Stomach (tissue), 19 donors: ENCODE measurements at places on chromosomes 4 and X. TPM values are rescaled to one million over a fixed set of nuclear protein-coding genes. Genes with fewer than 3 reads are reported as not detected.

DNA sequence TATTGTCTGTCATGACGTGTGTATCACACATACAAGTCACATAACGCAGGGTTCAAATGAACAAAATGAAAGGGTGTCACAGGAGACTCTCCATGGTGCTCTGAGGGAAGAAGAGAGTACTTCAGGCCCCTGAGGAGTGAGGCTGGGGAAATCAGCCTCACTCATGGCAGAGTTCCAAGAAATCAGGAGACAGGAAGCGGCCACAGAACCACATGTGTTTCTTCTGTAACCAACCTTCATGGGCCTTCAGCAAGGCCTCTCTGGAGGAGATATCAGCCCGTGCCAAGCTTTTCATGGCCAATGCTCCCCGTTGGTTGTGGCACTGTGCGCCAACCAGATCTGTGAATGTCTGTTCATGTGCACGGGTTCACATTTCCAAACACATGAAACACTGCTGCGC is 76.0 kb downstream of the NAT8L start:
- no peak overlapping the region for H3K4me3 ChIP-seq
- no peak for DNase-seq
- no peaks in the 10 kb centered on the region for H3K4me1 ChIP-seq
- H3K27ac ChIP-seq: no peak overlapping the region
- no peaks in the 10 kb centered on the region for H3K36me3 ChIP-seq
- no peaks in the 10 kb centered on the region for H3K27me3 ChIP-seq

STK32B gene
- total RNA-seq: 4.3 TPM

CDS1 gene
- 17.4 TPM for total RNA-seq

SASH3 gene
- total RNA-seq: 3.1 TPM

GRCh38 chr4:119648398-119648797 is 19.8 kb upstream of the PDE5A start:
- H3K27me3 ChIP-seq: no peaks in the 10 kb centered on the region
- H3K36me3 ChIP-seq: no peaks in the 10 kb centered on the region
- H3K4me3 ChIP-seq: no peak overlapping the region
- no peak overlapping the region for H3K27ac ChIP-seq

ART3 gene
- total RNA-seq: not detected

CLTRN gene
- not detected for total RNA-seq

GRCh38 chrX:8913655-8914409 is 112.6 kb upstream of the FAM9A start:
- H3K27me3 ChIP-seq: no peaks in the 10 kb centered on the region
- H3K27ac ChIP-seq: no peak overlapping the region
- no peak overlapping the region for H3K4me3 ChIP-seq
- peaks cover 6% of the 10 kb centered on the region for H3K4me1 ChIP-seq
- H3K36me3 ChIP-seq: no peaks in the 10 kb centered on the region

XAGE2 gene
- not detected for total RNA-seq

DNA sequence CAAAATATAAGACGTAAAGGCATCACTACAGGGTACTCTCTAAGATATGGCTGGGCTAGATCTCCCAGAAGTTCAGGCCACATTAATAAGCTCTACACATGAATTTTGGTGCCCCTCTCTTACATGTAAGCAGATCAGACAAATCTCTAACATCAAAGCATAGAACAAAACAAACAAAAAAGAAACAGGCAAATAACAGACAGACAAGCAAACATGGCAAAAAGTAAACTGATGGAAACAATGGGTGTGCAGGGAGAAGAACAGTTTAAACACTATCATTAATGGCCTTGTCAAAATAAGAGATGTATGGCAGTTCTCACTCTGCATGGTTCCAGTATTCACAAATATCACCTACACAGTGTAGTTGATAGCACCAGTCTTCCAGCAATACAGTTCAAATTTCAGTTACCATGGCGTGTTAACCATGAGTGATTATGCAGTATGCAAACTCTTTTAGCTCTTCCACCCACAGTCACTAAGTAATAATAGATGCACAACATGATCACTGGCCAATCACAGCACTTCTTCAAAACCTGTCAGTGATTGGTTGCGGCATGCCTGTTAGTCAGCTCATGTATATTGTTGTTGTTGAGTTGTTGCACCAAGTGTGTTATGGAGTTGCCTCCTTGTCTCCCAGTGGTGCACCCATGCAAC is 110.7 kb upstream of the TLR3 start:
- H3K27me3 ChIP-seq: no peaks in the 10 kb centered on the region
- DNase-seq: no peak
- no peak overlapping the region for H3K27ac ChIP-seq
- no peak overlapping the region for H3K4me3 ChIP-seq
- no peaks in the 10 kb centered on the region for H3K36me3 ChIP-seq

GRCh38 chrX:123685232-123685631 is 47.6 kb downstream of the THOC2 start:
- no peak overlapping the region for H3K4me3 ChIP-seq
- no peaks in the 10 kb centered on the region for H3K27me3 ChIP-seq
- H3K4me1 ChIP-seq: no peaks in the 10 kb centered on the region
- peaks cover 29% of the 10 kb centered on the region for H3K36me3 ChIP-seq

FHIP1A gene
- 53.6 TPM for total RNA-seq
